ENCODE measurements at places on chromosomes 11 and 22.

DNA sequence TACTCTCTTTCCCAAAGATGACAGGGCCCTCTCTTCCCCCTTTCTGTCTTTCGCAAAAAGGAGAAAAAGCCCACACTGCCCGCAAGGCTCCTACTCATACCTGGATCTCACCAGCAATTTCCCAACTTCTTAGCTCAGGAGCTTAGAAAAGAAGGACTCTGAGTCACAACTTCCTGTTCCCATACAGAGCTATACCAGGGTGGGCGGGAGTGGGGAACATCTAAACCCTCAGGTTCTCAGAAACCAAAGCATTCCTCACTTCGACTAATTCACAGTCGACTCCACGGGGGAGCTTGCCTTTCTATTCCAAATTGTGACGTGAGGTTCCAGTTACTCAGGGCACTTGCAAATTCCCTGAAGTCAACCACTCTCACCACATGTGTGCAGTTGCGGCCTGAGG lies 61.9 kb downstream of the MTNR1B start:
- no peak for DNase-seq

DNA sequence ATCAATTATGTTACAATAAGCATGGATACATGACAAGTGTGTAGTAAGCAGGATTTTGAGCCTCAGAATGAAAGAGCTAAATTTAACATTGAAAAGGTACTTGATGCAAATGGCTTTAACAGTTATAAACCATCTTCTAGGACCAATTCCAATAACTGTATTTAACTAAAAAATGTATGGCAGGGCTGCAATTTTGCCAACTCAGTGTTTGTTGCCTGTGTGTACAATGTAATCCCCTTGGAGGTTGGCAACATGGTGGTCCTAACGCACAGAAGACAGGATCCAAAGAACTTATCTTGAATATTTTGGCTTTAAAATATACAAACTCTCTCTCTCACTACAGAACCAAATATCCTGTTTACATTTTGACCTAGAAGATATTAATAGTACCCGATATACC lies 2314.1 kb downstream of the LRRC4C start:
- DNase-seq, result no peak

- no peak for DNase-seq
These were observed 100.5 kb downstream of the WT1 start for GRCh38 chr11:32334822-32335221.

DNA sequence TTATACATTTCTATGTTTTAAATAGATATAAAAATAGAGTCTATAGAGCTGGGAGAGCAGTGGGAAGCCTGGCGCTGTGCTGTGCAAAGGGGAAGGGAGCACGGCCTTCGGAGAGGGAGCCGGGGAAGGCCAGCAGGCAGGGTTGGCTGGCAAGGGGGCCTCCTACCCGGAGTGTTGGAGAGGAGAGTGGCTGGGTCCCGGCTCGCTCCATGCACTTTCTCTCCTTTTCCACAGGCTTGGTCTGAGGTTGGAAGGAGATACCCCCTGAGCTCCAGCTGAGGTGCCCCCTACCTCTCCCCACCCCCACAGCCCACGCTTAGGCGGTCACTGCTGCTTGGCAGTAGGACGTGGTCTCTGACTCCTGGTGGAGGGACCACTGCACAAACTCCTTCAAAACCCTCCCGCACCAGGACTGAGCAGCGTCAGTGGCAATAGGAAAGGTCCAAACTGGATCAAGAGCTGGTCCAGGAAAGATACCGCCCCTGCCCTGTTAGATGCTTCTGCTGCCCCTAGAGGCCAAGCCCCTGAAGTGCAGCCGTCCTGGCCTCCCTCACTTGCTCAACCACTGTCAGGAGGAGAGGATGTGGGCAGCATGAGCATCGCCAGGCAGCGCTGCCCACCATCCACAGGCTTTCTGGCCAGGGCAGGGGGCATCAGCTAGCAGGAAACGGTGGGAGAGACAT lies 52.9 kb downstream of the SYT13 start:
- DNase-seq, result peak; percentile 74

DNA sequence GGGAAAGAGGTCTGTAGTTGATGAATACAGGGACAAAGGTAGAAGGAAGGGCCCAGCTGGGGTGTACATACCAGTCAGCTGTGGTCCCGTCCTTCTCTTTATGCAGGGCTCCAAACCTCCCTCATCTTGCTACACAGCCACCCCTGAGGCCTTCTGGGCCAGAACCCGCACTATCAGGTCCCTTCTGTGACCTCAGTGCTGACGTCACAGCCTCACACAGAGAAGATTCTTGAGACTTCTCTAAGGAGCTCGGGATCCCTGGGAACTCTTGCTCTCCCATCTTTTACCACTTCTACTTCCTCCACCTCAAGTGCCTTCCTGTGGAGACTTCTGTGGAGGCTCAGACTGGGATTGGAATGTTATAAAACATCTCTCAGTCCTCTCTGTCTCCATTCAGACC lies at the start of gene UBQLN3:
Gene UBQLN3, minus strand, starts transcription at position 155 of the 400 bp plus-strand sequence. CDS start 399 bp downstream, outside the sequence.
- DNase-seq, result no peak

GRCh38 chr11:103453126-103453525 lies 343.9 kb downstream of the DYNC2H1 start:
- no peak for DNase-seq

- DNase-seq, result no peak
These were observed 61.6 kb downstream of the SIK2 start for GRCh38 chr11:111663820-111664219.

- no peak for DNase-seq
These were observed 82.5 kb upstream of the DDI1 start for GRCh38 chr11:103953797-103954486.

DNA sequence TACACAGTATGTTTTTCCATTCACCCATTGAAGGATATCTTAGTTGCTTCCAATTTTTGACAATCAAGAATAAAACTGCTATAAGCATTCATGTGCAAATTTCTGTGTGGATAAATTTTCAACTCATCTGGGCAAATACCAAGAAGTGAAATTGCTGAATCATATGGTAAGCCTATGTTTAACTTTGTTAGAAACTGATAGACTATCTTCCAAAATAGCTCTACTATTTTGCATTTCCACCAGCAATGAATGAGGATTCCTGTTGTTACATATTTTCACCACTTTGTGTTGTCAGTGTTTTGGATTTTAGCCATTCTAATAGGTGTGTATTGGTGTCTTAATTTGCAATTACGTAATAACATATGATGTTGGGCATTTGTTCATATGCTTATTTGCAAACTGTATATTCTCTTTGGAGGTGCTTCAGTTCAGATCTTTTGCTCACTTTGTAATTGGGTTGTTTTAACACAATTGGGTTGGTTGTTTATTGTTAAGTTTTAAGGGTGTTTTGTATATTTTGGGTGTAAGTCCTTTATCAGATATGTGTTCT lies 49.2 kb upstream of the FAM181B start:
- no peak for DNase-seq

- no peak for DNase-seq
These were observed 61.6 kb upstream of the PTPN5 start for GRCh38 chr11:18853086-18853720.

DNA sequence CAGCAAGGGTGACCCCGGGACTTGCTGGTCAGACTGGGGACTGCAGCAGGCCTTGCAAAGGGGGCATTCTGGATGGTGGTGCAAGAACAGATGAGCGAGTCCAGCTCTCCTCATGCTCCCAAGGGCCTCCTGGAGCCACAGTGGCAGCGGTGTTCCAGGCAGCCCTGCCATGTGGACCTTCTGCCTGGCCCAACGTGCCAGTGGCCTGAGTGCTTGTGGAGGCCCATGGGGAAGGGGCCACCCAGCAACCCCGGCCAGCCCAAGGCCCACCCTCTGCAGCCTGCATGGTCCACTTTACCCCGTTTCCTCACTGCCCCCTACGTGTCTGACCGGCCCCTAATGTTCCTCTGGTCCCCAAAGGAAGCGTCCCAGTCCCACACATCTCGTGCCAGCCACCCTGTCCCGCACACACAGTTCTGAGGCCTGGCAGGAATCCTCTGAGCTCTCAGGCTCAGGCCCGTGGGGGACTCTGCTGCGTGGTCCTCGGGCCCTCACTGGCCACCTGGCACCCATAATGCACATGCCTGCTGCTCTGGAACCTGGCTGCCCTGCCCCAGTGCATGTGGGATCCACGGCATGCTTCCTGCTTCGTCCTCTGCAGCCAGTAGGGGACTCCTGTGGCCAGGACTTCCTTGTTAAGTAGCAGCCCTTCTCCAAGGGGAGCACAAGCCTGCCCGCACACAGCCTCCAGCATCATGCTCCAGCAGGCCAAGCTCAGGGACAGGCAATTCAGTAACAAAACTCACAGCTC lies 85.5 kb downstream of the DGCR2 start:
- DNase-seq, result peak; percentile 38

Data from lower lobe of right lung (tissue), 2 donors.